ENCODE measurements at places on chromosomes 1 and 21. TPM values are rescaled to one million over a fixed set of nuclear protein-coding genes. Genes with fewer than 3 reads are reported as not detected.

Gene TRABD2B
- 2.1 TPM for total RNA-seq

Gene PAPPA2
- total RNA-seq: not detected

Gene KLF17
- 0.67 TPM for total RNA-seq

Gene AMY1A
- total RNA-seq: not detected

Gene CYP4B1
- total RNA-seq: not detected

Gene SAMD11
- 16.9 TPM for total RNA-seq

Gene OR6N1
- total RNA-seq: not detected

Gene ACKR1
- not detected for total RNA-seq

Gene B3GALT6
- total RNA-seq: 17.8 TPM

Gene GRHL3
- 0.92 TPM for total RNA-seq

Gene VTCN1
- not detected for total RNA-seq

Gene RAVER2
- 4.9 TPM for total RNA-seq

Gene INAVA
- total RNA-seq: 43.6 TPM

Gene SMIM1
- total RNA-seq: 1.7 TPM

Gene SPRR2A
- not detected for total RNA-seq

Gene RNU1-4
- total RNA-seq: not detected

Gene C1QA
- total RNA-seq: not detected

Gene SPRR2B
- total RNA-seq: not detected

Gene CEP350
- 11.7 TPM for total RNA-seq

Gene KCNJ15
- 0.25 TPM for total RNA-seq

Gene PTPRU
- total RNA-seq: 7.7 TPM

Gene AJAP1
- not detected for total RNA-seq

Gene KISS1
- 0.45 TPM for total RNA-seq

Gene UBL4B
- total RNA-seq: not detected

Gene ATF6
- 14.4 TPM for total RNA-seq

Gene MYCL
- total RNA-seq: 1.4 TPM

Gene SPRR3
- not detected for total RNA-seq

Gene SLC19A1
- 21.2 TPM for total RNA-seq

Gene TBX19
- 0.53 TPM for total RNA-seq

Gene CDC42SE1
- 83.8 TPM for total RNA-seq

Gene NMNAT2
- 0.47 TPM for total RNA-seq

Gene LHX8
- total RNA-seq: 0.97 TPM

Gene KCNN3
- total RNA-seq: 0.05 TPM

Gene PLD5
- 1.7 TPM for total RNA-seq

Gene LINGO4
- total RNA-seq: not detected

Gene COL6A2
- 15.6 TPM for total RNA-seq

Gene MTF2
- 12.5 TPM for total RNA-seq

Gene CRYAA
- not detected for total RNA-seq
